ENCODE measurements at places on chromosomes 12 and 14.

DNA sequence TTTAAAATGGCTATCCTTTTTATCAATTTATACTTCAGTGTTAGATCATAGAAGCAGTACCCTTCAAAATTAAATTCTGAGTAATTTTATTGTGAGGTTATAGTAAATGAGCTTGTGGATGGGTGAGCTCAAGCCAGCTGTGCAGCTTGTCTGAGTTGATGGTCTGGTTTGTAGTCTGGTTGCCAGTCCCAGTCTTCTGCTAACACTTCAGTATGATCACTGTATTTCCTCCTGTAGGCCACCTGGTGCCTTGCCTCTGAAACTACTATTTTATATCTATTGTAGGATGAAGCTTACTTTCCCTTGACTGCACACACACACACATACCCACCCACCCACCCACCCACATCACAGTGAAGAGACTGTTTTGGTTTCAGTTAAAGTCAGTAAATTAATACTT is 496.4 kb downstream of the PCNX1 start:
- DNase-seq: no peak

DNA sequence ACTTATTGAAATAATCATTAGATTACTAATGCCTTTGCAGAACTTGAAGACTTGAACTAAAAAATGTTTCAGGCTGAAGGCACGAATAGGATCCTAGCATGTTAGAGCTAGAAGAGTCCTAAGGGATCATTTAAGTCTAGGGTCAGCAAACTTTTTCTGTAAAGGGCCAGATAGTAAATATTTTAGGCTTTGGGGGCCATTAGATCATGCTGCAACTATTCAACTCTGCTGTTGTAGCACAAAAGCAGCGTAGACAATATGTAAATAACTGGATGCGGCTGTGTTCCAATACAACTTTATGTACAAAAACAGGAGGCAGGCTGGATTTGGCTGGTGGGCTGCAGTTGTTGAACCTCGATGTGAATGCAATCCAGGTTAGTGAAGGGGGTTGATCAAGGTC is 221.7 kb downstream of the ATP23 start:
- no peak for DNase-seq

DNA sequence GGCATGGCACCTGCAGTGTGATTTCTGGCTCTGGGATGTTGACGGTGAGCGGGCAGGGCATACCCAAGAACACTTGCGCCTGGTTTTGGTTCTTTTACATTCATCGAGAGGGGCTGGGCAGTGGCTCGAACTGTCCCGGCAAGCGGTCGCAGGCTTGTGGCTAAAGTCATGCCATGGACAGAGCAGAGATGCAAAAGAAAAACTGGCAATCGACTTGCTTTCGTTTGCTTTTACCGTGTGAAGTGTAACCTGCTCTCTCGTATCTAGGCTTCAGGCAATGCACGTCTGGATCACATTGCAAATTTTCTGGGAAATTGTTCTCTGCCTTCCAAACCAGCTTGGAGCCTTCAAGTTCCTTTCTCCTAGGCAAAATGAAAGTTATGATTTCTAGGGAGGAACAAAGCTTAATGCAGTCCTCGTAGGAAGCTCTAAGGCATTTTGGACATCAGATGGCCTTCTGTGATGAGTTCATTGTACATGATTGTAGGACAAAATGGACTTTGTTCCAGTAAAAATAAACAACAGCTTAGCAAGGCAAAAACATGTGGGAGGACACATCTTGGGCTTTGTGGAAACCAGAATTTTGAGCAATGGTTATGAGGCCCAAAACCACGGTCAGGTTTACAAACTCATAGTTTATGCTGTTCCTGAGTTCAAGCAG is 18.3 kb downstream of the ADGRD1 start:
- DNase-seq: no peak

DNA sequence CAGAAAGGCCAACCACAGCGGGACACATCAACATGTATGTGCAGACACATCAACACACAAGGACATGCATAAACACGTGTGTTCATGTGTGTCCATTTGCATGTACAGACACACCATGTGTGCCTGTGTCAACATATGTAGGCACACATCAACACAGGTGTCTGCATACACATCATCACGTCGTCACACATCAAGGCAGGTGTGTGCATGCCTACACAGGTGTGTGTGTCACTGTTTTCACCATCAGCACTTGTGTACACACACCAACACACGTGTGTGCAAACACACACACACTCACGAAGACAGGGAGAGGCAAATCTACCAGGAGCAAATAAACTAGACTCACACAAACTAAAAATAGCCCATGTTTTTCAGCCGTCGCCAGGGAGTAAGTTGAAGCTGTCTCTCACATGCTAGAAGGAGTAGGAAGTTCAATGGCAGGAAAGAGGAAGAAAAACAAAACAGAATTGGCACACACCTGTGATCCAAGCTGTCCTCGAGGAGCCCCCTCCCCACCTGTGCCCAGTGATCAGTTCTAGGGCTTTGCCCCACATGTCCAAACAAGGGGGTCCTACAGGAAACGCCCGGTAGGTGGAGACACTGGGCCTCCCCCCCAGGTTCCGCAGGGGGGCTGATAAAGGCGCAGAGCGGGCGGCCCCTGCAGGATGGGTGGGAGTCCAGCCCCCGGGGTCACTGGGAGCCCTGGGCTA is 7.4 kb downstream of the SCARB1 start:
- DNase-seq: no peak
